ENCODE measurements at places on chromosomes 3 and 15. TPM values are rescaled to one million over a fixed set of nuclear protein-coding genes. Genes with fewer than 3 reads are reported as not detected.

GRCh38 chr3:32303977-32304881 is 65.7 kb downstream of the CMTM8 start:
- DNase-seq, result no peak

DNA sequence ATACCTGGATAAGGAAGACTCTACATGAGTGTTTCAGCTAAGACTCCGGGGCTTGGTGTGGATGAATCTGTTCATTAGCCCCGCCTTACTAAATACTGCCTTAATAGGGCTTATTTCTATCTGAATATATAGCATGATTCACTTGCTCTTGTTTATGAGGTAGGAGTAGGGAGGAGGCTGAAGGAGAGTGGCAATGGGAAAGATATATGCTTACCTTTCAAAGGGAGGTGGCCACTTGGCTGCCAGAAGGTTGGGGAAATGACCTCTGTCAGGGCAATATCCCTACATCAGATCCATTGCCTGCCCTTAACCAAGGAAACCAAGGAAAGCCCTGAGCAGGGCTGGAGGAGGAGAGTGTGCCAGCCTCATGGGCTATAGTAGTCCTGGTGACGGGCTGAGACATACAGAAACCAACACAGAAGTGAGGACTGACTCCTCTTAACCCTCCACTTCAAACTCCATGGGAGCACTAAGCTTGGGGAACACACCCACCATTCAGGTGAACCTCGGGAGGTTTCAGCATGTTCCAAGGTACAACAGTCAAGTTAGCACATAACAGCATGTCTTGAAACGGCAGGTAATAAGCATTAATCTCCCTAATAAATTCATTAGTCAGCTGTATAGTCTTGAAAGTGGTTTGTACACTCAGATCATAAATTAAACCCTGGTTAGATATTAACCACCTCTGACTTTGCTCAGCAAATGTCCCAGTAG is 80.1 kb downstream of the EOMES start:
- no peak for DNase-seq

GRCh38 chr15:52661909-52662308 is 17.3 kb downstream of the ATOSA start:
- DNase-seq, result no peak

- no peak for DNase-seq
These were observed 29.0 kb downstream of the KY start for GRCh38 chr3:134621854-134622253.

DNA sequence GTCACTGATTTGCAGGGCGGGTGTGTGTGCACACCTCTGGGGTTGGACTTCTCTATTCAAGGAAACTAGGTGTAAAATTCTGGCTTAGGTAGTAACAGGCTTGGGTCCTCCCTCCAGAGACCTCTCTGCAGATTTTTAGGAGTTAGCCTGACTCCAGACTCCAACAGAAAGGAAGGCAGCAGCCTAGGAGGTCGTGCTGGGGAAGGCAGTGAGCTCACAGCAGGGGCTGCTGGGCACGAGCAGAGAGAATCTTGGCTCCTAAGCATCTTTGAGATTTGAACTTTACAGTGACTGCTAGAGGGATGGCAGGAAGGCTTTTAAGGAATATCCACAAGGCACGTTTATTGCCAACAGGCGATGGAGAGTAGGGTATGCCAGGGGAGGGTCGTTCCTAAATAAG is 612.6 kb downstream of the FOXP1 start:
- no peak for DNase-seq

DNA sequence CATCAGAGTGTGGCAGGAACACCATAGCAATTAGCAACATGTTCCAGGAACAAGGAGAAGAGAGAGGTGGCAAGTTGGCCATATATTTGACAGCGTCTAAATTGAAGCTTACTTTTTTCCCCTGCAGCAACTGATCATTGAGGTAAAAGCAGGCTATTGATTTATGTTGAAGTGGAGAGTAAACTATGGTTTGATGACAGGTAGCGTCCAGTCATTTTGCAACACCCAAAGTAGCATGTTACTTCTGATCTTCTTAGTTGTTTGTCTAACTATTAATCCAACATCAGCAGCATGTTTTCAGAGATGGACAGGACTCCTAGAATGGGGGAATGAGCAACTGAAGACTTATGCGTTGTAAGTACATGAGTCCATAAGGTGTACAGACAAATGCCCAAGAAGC is 225.8 kb downstream of the ZPLD1 start:
- DNase-seq, result no peak

- DNase-seq, result no peak
These were observed 499.0 kb upstream of the ATP11B start for GRCh38 chr3:182294256-182294655.

The CALML4 gene
- total RNA-seq, result 1.4 TPM

DNA sequence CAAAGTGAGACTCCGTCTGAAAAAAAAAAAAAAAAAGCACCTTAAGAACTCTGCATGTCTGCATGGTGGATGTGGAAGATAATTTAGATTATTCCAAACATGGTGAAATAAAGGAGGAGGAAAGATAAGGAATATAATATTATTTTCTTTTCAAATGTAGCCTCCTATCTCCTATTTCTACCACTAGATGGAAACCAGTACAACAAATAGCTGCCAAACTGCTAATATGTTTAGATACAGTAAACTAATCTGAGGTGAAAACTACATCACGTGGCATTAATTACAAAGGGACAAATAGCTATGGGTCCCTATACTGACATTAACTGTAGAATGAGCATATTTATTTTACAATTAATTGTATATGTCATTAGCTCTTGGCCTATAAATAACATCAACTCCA is 197.8 kb downstream of the TBC1D5 start:
- DNase-seq, result peak; percentile 15

The LDHAL6B gene
- not detected for total RNA-seq

DNA sequence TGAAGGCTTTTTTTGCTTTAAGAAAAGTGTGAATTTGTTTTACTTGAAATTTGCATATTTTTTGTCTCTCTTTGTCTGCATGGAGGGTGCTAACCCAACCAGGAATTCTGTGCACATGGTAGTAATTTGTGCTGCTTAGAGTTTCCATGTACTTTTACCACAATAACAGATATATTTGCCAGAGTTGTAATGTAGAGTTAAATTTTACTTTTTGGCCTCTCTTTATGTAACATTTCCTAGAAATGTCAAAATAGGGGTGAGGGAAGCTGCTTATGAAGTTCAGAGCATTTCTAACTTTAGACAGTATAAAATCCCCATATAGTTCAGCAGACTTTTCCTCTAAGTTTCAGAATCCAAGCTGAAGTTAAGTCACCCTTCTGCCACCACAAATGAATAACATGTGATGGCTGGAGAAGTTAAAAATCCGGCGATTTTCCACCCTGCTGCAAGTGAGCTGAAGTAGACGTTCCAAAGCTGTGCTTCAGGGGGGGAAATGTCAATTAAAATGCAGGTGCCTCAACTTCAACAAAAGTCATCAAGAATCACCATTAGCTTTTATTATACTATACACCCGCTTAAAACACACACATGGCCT is 385.7 kb upstream of the NR2F2 start:
- no peak for DNase-seq

The IGSF11 gene
- 0.39 TPM for total RNA-seq

The PLCH1 gene
- total RNA-seq, result 0.60 TPM

The ROPN1 gene
- total RNA-seq, result 1.3 TPM

DNA sequence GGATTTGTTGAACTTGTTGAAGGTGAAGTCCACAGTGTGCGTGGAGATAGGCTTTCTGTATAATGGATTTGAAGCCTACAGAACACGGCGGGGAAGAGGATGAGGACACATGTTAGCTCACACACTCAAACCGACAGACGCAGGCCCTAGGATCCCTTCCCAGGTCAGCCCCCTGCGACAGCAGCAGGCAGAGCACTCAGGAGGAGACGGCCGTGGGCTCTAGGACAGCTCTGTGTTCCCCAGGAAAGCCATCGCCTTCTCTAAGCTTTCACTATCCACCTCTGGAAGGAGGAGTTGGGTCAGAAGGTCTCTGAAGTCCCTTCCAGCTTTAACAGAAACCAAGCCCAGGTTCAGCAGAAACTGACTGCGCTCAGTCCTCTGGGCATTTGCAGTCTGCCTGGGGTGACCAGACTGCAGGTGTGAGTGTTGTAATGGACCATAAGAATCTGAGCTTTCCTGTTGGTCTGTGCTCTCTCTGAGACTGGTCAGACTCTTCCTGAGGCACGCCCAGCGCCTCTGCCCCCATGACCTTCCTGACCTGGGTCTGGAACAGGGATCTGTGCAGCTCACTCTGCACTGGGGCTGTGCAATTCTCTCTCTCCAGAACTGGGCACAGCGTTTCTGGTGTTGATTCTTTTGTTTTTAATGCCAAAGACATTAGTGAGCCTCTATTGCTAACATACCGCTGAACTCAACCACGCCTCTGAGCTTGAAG is 33.5 kb downstream of the UMPS start:
- DNase-seq, result no peak

The PLA2G4E gene
- total RNA-seq, result not detected

The MEX3B gene
- 7.1 TPM for total RNA-seq

The CLCN2 gene
- 3.0 TPM for total RNA-seq

DNA sequence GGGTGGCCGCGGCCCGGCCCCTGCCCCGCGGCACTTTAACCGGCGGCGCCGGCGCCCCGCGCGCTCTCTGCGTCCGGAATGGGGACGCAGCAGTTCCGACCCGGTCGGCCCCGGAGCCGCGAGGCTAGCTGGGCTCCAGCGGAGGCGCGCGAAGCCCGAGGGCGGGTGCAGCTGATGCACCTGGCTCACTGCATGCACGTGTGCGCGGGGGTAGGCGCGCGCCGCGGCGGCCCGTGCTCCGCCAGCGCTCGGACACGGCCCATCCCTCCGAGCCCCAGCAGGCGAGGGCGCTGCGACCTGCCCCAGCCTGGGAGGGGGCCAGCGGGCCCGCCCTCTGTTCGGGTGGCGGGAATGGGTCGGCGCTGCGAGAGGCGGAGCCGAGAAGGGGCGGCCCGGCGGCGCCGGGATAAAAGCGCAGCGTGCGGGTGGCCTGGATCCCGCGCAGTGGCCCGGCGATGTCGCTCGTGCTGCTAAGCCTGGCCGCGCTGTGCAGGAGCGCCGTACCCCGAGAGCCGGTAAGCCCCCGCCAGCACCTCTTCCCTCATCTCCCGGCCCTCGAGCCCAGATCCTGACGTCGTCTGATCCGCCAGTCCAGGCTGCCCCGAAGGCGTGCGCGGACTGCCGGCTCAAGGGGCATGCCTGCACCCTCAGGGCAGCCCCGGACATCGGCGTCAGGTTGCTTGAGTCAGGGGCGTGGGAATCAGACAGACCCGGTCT is at the start of the genes CHDH and IL17RB:
TSS of gene CHDH (minus strand) at position 286 of the 717 bp plus-strand sequence. CDS start 22,411 bp downstream, outside the sequence.
TSS of gene IL17RB (plus strand) at position 435 of the 717 bp plus-strand sequence. CDS start at position 456, 21 bp downstream.
- DNase-seq, result no peak

DNA sequence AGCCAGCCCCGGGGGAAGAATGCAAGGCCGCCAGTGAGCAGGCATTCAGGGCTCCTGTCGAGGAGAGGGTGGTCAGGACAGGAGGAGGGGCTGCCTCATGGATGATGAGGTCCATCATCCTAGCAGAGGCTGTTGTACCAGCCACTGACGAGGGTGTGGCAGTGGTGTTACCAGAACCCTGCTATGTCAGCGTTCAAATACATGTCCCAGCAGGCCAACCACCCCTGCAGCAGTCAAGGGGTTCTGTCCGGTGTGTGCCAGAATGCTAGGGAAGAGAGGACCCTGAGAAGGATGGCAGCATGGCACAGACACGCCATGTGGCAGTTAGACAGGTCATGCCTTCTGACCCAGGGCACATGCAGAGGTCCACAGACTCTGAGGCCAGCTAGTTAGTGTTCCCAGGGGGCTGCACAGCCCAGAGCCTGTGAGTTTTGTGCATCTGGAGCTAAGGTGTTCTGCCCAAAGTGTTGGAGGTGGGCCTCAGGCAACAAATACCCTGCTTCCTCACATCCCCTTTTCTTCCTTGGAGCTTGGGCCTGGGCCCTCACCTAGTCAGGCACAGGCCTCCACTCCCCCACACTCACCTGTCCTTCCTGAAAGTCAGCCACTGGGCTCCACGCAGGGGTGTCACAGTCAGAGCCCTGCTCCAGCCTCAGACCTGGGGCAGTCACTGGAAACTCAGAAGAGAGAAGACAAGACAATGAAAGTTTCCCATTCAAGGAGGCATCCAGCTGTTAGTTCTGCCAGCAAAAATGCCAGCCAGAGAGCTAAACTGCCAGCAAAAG is 7.8 kb downstream of the PAK6 start:
- DNase-seq, result no peak

The GOLGA8M gene
- not detected for total RNA-seq

DNA sequence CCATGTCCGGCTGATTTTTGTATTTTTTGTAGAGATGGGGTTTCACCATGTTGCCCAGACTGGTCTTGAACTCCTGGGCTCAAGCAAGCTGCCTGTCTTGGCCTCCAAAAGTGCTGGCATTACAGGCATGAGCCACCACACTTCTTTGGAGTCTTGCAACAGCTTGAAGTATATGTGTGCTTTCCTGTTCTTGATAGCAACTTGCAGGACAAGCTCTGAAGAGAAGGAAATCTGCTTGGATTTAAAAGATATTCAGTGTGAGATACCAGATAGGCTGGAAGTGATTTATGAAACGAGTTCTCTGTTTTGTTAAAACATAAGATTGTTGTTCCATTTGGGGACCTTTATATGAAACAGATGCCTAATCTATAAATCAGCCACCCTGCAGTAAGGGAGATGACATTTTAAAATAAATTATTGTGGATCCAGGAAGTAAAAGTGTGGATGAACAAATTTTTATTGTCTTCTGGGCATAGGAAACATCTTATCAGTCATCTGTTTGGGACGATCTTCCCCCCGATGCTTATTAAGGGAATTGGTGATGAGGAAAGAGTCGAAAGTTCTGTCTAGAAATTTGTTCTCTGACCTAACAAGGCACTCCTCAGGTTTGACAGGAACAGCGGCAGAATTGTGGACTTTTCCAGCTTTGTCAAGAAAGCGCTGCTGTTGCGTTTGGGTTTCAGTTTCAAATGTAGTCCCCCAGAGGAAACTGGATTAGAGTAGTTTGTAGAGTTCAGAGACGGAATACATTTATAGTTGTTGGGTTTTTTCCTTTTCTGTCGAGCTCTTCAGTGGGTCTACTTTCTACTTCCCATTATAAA is 53.7 kb upstream of the MAGI1 start:
- no peak for DNase-seq

DNA sequence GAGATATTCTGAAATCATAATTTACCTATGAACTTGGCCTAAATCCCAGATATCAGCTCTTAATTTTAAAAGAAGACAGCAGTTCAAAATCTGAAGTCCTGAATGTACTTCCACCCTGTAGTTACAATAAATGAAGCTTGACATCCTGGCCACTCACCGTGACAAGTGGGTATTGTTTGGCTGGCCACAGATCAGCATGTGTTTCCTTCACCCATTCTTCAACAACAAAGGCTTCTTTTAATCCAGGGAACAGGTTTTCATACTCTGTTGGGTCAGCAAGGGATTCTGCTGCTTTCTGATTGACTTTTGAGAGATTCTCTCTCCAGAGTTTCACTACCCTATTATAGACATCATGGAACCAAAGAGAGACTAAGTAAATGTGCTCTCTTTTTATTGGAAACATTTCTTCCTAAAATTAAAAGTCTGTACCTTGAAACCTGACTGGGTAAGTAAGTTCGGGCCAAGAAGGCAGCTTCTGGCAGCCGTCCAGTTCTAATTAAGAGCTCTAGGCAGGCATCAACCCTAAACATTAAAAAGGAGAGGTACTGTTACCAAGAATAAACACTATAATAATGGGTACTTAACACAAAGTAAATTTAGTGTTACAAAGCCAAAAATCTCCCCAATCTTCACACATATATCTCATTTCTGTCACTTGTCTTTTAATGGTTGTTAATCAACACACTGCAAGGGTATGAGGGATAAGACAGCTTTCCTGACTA is 15.2 kb downstream of the MRPS22 start:
- no peak for DNase-seq

Measured in RPMI7951 (cell line).